ENCODE measurements at places on chromosomes 5 and 9.

DNA sequence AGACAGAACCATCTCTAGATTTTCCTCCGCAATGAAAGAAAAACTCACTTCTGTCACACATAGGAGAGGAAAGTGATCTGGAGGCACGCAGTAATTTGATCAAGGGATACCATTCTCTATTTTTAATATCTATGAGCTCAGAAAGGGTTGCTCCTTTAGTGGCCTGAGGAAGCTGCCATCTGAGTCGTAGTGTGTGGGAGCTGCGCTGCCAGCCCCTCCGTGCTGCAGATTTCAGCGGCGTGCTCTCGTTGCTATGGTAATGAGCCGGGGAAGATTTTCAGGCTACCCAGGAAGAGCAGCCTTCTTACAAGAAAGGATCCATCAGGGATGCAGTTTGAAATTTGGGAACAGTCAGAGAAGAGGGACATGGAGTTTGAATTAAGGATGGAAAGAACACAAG is 17.1 kb upstream of the GOLM1 start:
- no peak for DNase-seq

DNA sequence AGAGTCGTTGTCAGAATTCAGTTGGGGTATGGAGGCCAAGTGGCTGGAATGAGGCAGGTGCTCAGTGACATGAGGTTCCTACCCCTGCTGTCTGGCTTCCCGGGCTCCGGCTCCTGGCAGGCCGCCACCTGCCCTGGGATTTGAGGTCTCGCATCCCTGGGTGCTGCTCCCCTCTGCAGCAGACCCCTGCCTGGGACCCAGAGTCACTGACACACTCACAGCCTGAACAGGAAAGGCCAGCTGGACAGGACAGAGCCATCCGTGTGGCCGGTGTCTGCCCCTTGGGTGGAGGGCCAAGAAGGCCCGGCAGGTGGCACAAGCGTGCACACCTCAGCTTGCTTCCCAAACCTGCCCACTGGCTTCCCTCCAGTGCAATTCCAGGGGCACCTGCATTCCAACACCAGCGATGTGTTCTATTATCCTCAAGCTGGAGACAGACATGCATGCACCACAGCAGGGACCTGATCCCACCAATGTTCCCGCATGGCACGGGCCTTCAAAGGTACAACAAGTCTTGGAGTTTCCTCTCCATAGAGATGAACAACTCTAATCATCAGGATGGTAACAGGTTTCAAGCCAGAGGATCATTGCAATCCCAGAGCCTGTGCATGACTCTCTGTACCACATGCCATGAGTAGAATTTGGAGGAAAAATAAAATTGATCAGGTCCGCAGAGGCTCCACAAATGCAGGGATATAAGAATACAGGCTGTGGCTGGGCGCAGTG is 45.6 kb upstream of the RNF130 start:
- no peak for DNase-seq

- DNase-seq = no peak
Observed at GRCh38 chr5:62082370-62082801, 223.6 kb upstream of the KIF2A start.

GRCh38 chr9:73210886-73211666 is 59.4 kb downstream of the ANXA1 start:
- DNase-seq = no peak

- no peak for DNase-seq
Observed at GRCh38 chr5:143573568-143574170, 170.2 kb upstream of the NR3C1 start.

GRCh38 chr9:70324963-70325362 is 66.2 kb downstream of the SMC5 start:
- no peak for DNase-seq

DNA sequence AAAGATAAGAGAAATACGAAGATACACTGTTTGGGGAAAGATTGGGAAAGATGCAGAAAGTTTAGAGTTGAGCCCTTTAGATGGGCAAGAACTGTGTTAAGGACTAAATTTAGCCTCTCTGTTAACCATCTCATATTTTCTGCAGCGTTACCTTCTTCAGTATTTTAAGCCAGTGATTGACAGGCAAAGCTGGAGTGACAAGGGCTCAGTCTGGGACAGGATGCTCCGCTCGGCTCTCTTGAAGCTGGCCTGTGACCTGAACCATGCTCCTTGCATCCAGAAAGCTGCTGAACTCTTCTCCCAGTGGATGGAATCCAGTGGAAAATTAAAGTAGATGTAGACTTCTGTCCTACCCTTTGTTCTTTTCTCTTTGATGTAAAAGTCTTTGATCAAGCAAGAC is 26.4 kb upstream of the LNPEP start:
- no peak for DNase-seq

DNA sequence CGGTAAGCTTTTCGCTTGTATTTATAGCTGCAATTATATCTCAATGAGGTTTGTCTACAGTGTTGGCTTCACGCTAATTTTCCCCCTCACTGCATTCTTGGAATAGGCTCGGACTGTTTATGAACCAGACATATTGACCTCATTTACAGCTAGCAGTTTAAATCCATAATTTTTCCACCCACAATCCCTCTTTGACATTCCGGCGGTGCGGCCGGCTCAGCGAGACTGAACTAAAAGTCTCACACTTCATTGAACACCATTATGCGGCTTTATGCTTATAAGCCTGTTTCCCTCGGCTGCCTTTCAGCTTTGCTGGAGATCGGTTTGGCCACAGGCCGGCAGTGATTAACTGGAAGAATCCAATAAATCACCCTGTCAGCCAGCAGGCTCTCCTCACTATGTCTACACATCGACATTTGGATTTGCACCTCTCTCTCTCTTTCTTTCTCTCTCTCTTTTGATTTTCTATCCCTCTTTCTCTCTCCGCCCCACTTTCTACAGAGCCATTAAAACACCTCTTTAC is 315.0 kb upstream of the TLE4 start:
- no peak for DNase-seq

- DNase-seq = no peak
Observed at GRCh38 chr5:178586396-178586795, 3.8 kb downstream of the COL23A1 start.

GRCh38 chr9:6686396-6686795 is 40.9 kb upstream of the GLDC start:
- DNase-seq = no peak

DNA sequence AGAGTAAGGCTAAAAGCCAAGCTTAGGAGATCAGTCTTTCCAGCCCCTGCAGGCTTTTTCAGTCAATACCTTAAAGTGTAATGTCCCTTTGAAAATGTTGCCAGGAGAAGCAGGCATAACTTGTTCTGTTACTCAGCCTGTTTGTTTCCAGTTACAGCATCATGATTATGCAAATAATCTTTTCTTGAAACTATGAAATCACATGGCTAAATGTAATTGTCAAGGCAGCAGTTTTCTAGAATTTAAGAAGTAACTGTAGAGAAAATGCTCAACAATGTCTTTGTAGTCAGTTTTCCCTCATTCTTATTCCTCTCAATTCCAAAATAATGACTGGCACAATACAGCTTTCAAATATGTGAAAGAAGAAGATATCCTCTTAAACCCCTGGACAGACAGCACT is 1.9 kb upstream of the GPR107 start:
- DNase-seq = no peak

- DNase-seq = no peak
Observed at GRCh38 chr5:55081541-55081940, 20.9 kb upstream of the GZMA start.

GRCh38 chr5:139299486-139299885 is 5.9 kb downstream of the MATR3 start:
- DNase-seq = no peak

DNA sequence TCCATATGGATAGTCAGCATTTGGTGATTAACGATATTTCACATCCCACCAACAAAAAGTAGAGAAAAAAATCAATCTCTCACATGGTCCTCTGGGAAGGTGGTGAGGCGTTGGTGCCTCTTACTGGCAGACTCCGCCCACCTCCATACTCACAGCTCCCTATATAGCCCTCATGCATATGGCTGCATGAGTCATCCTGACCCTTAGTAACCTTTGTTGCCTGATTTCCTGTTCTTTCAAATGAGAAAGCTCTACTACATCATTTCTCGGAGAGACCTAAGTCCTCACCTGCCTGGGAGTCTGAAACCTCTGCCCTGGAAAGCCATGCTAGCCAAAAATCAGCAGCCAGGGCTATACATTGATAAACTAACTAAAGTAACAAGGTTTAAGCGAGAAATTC is 33.3 kb upstream of the ABCA1 start:
- no peak for DNase-seq

GRCh38 chr9:112310826-112311225 is 22.6 kb downstream of the PTBP3 start:
- DNase-seq = no peak

GRCh38 chr9:123834889-123835562 is 94.9 kb downstream of the DENND1A start:
- DNase-seq = no peak

DNA sequence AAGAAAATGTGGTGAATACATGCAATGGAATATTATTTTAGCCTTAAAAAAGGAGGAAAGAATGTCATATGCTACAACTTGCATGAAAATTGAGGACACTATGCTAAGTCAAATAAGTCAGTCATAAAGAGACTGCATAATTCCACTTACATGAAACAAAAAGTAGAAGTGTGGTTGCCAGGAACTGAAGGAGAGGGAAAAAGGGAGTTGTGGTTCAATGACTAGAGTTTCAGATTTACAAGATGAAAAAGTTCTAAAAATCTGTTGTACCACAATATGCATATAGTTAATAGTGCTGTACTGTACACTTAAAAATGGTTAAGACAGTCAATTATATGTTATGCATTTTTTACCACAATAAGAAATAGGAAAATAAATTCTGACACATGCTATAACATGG is 95.4 kb downstream of the SLC44A1 start:
- no peak for DNase-seq

DNA sequence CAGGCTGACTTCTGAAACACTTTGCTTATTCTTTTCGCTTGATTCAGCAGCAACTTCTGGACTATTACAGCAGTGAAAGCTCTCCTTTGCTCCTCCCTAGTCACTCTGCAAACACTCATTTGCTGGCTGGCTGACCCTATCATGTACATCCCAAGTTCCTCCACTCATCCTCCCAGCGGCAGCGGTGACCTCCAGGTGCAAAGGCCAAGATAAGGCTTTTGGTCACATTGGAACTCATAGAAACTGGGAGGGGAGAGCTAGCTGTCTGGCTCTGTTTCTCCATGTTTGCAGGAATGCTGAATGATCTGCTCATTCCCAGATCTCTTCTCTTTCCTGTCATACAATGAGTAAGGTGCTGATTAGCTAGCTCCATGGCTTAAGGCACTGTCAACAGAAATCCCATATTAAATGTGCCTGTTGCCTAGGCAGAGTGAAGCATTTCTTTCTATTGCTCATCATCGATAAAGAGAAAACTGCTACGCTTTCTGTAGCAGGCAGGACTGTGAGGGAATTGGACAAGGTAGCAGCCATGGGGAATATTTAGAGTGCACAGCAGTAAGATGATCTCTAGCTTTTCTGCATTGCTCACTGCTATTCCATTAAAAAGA is 250.5 kb upstream of the PDE4D start:
- DNase-seq = no peak

GRCh38 chr5:177311392-177311722 is 341 bp downstream of the MXD3 start:
- no peak for DNase-seq

DNA sequence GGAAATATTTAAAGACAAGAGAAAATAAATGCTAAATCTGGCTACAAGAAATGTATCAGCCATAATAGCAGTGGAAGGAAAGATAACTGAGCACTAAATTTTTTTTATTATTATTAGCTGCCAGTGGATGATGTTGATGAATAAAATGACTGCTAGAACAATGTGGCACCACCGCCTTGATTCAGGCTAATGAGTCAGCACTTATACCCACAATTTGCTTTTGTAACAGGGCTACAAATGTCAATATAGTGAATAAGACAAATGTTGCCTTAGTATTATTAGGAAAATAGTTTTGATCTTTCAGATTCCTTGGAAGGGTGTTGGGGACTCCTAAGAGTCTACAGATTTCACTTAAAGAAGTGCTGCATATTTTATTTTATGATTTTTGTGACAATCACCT is 555.2 kb upstream of the GRAMD2B start:
- DNase-seq = no peak

DNA sequence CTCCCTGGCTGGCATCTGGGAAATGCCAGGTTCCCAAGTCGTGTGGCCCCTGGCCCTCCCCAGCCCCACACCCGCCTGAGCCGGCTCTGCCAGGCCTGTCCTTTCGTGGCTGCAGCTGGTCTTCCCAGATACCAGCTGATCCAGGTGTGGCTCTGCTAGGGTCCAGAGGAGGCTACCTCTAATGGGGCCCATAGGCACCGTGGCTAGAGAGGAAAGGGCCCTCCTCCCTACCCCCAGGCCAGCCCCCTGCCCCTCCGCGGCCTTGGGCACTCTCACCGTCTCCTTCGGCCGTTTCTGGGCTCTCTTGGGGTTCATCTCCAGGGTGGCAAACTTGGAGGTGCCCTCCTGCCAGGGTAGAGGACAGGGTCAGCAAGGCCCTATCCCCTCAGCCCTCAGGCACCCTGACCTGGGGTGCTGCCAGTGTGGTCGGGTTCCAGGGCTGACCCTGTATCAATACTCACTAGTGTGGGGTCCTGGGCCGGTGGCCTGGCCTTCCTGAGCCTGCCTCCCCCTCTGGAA is 17.0 kb downstream of the RALGDS start:
- no peak for DNase-seq

GRCh38 chr9:92312887-92313623 is 12.1 kb downstream of the NOL8 start:
- no peak for DNase-seq

GRCh38 chr5:108681079-108681921 is 66.4 kb upstream of the FER start:
- DNase-seq = no peak

DNA sequence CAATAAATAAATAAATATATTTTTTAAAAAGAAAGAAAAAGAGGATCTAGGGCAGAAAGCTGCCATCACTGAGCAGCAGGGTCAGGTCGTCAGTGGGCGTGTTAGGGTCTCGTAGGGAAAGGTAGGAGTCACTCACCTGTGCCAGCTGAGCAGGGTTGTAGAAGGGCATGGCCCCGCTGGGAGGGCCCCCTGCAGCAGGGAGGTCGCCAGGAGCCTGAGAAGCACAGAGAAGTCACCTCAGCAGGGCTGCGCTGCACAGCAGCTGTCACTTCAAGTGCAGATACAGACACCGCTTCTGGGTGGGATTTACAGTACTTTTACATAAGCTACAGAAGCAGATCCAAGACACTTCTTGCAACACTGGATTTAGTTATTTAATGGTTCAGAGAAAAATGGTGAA is 4.0 kb upstream of the INPP5E start:
- no peak for DNase-seq

DNA sequence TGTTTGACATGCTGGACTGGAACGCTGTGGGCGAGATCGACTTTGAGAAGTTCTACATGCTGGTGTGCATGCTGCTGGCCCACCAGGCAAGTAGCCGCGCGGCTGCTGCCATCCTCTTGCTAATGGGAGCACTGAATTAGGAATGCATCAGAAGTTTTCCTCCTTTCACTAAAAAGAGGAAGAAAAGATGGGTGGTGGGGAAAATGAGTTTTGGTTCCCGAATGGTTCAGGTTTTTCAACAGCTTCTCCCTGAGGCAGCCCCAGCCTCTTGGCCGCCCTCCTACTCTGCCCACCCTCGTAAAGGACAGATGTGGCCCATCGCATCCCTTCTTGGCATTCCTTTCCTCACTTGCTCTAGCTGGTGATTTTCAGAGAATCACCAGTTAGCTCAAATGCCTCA is 5.5 kb downstream of the EFCAB9 start:
- DNase-seq = no peak

GRCh38 chr9:92545002-92545510 is 9.3 kb upstream of the ECM2 start:
- DNase-seq = no peak

Measured in CMK (cell line).